ENCODE measurements at places on chromosomes 13 and 19.

GRCh38 chr19:42919757-42920079, 2.0 kb upstream of the PSG6 start:
- H3K4me1 ChIP-seq, result no peaks in the 10 kb centered on the region
- DNase-seq, result no peak
- no peak overlapping the region for H3K27ac ChIP-seq
- H3K36me3 ChIP-seq, result no peaks in the 10 kb centered on the region

DNA sequence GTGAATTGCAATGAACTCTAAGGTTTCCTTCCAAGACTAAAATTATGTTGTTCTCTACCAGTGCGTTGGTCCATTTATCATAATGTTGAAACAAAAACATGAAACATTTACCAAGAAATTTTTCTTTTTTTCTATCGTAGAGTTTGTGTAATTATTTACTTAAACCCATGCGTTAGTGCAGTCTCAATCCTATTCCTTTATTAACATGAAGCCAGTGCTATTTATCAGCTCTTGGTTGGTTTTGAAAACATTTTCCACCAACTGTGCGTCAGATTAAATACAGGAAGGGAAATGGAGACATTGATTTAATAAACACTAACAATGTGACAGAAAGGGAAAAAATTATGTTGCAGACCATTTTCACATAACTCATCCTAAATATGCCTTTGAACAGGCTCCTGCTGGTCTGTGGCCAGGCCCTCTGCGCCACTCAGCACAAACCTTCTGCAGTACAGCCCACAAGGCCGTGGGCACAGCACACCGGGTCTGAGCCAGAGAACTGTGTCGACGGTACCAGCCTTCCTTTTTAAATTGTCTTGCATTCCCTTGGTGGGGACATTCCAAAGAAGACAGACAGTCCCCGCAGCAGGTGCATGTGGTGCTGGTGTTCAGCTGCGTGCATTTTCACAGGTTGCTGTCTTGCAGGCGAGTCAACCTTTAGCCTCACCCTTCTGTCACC, 135.8 kb downstream of the SHISA2 start:
- no peak overlapping the region for H3K27ac ChIP-seq
- peaks cover 6% of the 10 kb centered on the region for H3K4me1 ChIP-seq
- peaks cover 3% of the 10 kb centered on the region for H3K36me3 ChIP-seq
- no peak overlapping the region for H3K4me3 ChIP-seq
- DNase-seq, result no peak
- H3K27me3 ChIP-seq, result no peaks in the 10 kb centered on the region

DNA sequence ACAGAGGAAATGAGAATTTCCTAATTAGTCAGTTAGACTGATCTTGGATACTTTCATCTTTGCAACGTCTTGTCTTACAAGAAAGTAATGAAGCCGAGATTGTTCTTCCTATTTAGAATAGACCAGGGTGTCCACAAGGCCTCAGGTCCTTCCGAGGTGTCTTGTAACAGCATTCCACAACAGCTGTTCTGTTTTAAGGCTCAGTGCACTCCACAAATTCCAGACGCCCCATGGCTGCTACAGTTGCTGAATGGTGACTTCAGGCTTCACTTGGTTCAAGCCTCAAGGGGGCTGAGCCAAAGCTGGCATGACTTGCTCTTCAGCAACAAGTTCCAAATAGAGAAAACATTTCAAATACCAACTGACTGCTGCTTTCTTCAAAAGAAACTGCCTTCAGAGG, 143.4 kb downstream of the SHISA2 start:
- H3K27ac ChIP-seq, result no peak overlapping the region
- H3K36me3 ChIP-seq, result no peaks in the 10 kb centered on the region
- no peak overlapping the region for H3K4me3 ChIP-seq
- no peak for DNase-seq

DNA sequence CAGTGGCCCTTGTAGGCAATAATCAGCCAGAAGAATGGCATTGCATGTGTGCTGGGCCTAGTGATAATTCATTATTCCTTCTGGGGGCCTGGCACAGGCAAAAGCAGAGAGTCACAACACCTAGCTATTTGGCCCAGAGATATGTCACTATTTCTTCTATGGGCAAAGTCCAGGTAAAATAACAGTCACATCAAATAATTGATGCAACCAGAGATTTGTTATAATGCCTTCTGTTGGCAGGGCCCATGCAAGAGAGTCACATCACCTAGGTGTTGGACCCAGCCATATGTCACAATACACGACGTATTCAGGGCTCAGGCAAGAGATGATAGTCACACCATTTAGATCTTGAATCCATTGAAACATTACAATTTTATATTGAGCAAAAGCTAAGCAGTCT, 66.1 kb downstream of the ZNF726 start:
- H3K4me3 ChIP-seq, result no peak overlapping the region
- no peak overlapping the region for H3K27ac ChIP-seq
- H3K36me3 ChIP-seq, result no peaks in the 10 kb centered on the region
- no peaks in the 10 kb centered on the region for H3K4me1 ChIP-seq
- DNase-seq, result no peak

Measured in T-helper 17 cell (primary cell).